ENCODE measurements at places on chromosomes 1 and 21.

DNA sequence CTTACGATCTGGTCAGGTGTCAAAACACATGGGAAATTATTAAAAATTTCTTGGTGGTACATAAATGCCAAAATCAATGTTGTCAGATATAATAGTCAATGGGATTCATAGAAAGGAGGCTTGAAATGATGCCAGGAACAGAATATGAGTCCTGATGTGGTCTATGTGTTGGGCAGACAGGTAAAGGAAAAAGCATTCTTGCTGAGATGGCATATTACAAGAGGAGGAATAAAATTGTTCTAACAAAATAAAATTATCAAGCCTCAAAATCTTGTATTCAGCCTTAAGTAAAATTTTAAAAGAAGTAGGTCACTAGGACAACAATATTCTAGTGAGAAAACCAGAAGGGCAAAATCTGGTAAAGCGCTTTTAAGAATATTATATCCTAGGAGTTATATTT, 30.9 kb upstream of the EDEM3 start:
- DNase-seq = no peak

- no peak for DNase-seq
Measured at GRCh38 chr1:229171934-229172333, 99.0 kb upstream of the RAB4A start.

DNA sequence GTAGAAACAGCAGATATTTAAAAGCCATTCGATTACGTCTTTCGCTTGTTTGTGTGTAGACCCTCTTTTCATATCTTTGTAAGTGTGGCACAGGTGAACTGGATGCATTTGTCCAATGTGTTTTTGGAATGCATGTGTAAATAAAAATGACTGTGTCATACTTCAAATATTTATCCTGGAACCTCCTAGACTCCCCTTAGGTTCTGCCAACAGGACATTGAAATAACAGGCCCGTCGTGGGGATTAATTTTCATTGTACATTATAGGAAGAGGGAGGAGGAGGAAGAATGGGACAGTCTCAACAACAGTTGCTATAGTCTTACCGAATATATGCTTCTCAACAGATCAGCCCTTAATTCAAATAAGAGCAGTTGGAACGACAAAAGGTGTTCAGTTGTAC, 95.8 kb downstream of the PRKAB2 start:
- no peak for DNase-seq

DNA sequence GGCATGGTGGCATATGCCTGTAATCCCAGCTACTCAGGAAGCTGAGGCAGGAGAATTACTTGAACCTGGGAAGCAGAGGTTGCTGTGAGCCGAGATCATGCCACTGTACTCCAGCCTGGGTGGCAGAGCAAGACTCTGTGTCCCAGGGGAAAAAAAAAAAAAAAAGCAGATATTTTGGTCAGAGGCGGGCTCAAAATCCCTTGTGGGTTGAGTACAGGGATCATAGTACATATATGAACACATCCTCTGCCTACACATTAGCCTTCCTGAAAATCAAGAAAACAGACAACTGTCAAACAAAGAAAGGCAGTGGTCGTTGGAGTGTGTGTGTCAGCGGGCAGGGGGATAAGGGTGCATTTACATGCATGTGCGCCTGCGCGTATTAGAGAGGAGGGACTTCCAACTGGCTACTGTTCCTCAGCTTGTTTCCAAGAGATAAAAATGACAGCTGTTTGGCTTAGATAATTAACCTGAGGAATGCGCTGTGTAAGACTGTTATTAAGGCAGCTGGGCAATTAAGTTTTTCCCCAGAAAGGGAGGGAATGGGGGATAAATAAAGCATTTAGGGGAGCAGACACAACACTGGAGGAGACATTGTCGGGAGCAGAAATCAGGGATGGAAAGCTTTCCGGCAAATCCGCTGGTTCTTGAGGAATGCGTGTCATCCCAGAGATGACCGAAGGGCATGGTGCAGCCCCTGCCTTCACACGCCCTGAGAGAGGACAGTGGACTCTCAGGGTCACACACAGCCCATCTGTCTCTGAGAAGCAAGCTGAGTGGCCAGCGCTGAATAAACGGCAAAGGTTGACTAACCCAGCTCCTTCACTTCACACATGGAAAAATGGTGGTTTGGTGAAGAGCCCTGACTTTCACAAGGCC, 6.4 kb downstream of the LAMB3 start:
- DNase-seq = peak; percentile 26

DNA sequence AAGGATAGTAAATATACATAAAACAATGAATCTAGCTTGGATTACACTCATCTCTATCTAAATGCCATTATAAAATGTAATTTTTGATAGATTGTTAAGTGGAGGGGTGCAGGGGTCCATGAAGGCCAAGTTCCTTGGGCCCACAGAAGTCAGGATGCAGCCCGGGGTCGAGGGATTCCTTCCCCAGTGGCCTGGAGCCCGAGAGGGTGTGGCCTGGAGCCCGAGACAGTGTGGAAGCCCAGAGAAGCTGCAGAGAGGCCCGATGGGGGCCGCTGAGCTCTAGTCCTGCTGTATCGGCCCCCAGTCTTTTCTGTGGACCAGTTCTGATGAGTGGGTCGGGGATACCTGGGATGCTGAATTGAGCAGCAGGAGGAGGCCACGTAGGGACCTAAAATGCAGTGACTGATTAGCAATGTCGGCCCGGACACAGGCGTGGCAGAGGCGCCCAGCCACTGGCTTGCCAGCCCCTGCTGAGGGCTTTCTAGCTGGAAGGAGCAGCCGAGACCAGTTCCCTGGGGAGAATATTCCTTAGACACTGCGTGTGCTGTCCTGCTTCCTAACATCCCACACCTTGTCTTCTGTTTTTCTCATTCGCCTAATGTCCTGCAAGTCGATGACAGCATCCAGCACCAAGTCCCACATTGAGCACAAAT, 38.9 kb downstream of the UMODL1 start:
- no peak for DNase-seq

- no peak for DNase-seq
Measured at GRCh38 chr1:192730198-192730597, 78.6 kb upstream of the RGS2 start.

GRCh38 chr21:19540287-19540686, 1136.7 kb upstream of the TMPRSS15 start:
- DNase-seq = no peak

DNA sequence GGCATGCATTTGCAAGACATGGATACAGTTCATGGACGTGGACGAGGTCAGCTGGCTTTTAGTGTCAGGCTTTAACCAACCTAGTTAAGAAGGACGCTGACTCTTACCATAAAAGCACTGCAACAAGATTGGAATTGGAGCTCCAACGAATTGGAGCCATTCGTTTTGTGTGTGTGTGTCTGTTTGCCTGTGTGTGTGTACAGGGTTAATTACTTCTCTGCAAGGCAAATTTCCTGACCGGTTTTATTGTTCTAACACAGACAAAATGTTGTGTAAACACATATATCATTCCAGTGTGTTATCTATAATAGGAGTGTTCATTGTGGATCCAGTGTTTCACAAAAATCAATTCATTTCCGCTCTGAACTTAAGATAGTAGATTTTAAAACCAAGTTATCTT, 7.9 kb downstream of the ITSN1 start:
- no peak for DNase-seq

DNA sequence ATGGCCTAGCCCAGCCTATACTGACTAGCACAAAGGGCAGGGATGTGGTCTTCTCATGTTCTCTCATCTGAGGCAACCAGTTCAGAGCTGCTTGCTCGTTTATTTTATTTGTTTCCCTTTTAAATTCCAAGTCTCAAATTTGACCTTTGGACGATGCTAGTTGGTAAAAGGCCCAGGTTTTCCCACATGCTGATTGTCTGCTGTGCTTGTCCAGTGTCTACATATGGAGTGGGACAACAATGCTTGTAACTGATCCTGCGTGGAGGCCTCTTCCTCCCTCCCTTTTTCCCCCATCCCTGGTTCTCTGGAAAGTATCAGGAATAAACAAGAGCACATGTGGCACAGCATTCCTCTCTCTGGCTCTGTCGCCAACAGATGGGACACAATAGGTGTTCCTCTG, 34.0 kb upstream of the BEND5 start:
- no peak for DNase-seq

DNA sequence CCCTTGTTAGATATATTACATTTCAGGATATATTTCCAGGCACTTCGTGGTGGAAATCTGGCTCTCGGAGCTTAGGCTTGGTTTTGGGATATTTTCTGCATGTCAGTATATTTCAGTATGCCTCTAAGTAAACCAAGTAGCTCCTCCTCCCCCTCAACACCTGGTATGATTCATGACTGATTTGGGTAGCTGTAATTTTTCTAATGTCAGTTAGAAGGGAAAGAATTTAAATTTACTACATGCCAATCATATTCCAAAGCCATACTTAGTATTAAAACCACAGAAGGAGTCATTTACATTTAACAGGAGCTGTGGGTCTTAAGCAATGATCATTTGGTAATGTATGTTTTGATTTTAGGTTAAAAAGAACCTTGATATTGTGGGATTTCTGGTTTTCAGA, 40.6 kb downstream of the ST6GALNAC3 start:
- DNase-seq = no peak

DNA sequence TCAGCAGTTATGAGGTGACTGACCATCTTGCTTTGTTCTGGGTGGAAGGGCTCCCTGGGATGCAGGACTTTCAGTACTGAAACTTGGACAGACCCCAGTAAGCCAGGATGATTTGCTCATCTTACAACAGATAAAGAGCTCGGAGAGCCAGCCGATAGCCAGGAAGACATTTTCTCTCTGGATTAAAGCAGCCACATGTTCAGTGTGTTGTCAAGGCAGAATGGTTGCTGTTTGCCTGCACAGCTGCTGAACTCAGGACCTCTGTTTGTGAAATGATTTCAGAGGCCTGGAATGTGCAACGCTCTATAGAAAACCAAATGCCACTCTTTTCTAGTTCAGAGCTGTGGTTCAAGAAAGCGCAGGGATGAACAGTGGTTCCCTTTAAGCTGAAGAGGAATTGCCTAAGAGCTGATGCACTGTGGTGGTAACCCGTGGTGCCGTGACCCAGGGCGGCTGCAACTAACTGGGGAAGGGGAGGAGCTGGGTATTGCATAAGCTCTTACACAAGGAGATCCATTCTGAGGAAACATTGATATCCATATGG, 40.7 kb downstream of the CASQ2 start:
- DNase-seq = no peak

GRCh38 chr1:93442008-93442666, 5.8 kb upstream of the FNBP1L start:
- DNase-seq = peak; percentile 5

- no peak for DNase-seq
Measured at GRCh38 chr1:229028544-229028943, 242.4 kb upstream of the RAB4A start.

GRCh38 chr1:201590474-201590873, 51.5 kb downstream of the NAV1 start:
- DNase-seq = no peak

GRCh38 chr1:109269212-109269980, 13.5 kb downstream of the PSRC1 start:
- no peak for DNase-seq

DNA sequence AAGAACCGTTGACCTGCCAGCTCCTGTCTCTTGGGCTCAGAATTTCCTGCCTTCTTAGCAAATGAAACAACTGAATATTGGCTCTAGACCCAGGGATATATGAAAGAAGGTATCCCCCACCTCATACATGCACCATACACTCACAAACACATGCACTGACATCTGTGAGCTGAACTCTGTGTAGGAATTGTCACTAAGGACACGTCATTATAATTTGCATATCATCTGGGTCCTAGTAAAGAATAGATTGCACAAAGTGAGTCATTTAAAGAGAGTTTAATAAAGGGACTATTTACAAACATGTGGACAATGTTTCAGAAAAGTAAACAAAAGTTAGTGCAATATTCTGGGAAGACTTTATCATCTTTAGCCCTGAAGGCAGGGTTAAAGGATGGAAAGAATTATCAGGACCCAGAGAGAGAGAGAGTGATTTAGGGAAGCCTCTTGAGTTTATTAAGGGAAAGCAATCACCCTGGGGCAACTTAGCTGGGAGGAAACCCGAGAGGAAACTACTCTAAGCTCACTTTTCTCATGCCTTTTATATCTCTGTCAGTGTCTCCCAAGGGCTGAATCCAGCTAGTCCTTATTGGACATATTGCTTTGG, 74.1 kb upstream of the PLA2G4A start:
- DNase-seq = no peak

GRCh38 chr1:223652436-223652941, 13.0 kb downstream of the CAPN8 start:
- DNase-seq = no peak

- no peak for DNase-seq
Measured at GRCh38 chr1:220579317-220579716, 51.4 kb downstream of the MARK1 start.

- DNase-seq = peak; percentile 53
Measured at GRCh38 chr1:63326473-63327380, 4.4 kb downstream of the FOXD3 start.

DNA sequence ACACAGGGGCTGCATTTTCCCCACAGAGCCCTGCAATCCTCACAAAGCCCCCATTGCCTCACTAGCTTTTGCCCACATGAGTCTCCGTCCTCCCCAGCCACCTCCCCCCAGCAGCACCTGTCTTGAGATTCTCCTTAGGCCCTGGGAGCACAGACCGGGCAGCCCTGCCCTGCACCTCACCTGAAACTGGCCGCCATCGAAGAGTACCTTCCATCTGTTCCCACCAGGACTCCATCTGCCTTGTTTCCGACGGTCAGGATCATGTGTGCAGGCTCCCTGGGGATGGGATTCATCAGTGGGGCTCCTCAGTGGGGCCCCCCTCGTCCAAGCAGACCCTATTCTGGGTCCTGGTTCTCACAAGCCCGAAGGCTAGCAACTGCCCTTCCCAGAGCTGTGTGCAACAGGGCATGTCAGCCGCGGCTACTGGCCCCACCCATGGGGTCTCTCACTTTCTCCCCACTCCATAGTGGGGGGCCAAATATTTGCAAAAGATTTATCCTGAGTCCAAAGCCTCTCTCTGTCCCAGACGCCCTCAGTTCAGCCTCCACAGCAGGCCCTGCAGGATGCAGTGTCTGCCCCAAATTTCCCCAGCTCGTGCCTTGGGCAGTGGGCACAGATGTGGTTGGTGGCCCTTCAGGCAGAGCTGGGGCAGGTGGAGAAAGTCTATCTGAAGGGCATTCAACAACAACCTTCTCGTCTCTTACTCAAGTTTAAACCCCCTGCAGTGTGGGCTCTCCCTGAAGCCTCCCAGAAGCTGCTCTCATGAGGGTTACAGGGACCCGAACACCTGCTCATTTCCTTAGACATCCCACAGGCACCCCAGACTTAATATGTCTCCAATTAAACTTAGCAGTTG, 4.8 kb downstream of the PDZK1IP1 start:
- no peak for DNase-seq

DNA sequence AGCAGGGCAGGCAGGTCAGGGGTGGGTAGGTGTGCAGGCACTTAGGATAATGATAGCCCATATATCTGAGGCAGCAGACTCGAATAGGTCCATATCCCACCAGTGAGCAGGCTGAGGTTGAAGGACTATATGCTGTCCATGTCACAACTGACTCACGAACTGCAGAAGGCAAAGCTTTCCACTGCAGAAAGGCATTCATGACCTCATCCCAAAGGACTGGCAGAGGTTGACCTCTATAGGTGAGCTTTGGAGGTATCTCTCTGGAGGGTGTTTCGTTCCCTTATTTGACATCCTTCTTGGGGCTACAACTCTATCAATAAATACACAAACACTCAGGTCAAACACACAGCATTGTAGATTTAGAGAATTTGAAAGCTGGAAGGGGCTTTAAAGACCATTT, 42.8 kb upstream of the MARK1 start:
- DNase-seq = no peak

GRCh38 chr1:3247521-3248121, 178.6 kb downstream of the PRDM16 start:
- no peak for DNase-seq

GRCh38 chr1:55623311-55623710, 408.1 kb upstream of the USP24 start:
- no peak for DNase-seq

GRCh38 chr1:219402925-219403324, 210.0 kb downstream of the ZC3H11B start:
- DNase-seq = no peak
